Astrocyte of the cerebellum (primary cell): ENCODE measurements at places on chromosomes 2 and 18.

- DNase-seq = no peak
Measured at GRCh38 chr2:62309465-62310091, 113.7 kb downstream of the B3GNT2 start.

DNA sequence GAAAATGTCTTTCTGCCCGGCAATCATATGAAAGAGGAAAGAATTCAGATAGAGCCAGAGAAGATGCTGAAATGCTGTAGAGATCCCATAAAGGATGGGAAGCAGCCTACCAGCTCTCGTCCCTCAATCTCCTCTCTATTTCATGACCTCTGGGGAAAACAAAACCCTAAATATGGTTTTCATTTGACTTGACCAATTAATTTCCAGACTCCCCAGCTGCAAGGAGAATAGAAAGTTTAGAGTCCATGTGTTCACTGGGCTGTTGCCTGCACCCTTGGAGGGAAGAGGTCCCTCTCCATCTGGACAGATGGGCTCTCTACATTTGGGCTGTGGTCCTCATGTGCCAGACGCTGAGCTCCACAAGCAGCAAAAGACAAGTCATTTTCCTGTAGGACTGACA, 40.6 kb downstream of the CAPN13 start:
- no peak for DNase-seq

DNA sequence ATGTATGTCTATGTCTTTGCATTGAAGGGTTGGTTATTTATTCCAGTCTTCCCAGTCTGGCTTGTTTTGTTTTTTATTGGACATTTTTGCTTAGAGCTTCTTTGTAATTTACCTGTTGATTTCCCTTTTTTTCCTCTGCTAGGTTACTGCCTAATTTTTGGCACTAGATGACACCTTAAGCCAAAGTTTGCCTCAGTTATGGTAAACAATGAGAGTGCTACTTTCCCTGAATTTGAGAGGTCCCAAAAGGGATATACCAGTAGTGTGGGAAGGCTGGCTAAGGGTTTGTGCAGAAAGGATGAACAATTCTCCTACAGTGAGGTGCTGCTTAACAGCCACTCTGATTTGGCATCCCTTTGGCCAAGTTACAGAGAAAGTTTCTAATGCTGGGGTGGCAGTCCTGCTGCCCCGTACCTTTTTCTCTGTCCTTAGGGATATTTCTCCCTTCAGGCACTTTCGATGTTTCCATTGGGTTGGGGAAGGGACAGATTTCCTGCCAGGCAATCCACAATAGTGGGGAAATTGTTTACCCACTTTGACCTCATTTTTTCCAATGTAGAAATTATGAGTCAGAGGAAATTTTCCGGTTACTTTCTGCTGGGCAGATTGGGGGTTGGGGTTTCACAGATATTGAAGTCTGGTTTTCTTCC, 354.9 kb downstream of the PTPRM start:
- DNase-seq = peak; percentile 54

GRCh38 chr18:55237660-55238059, 278.4 kb upstream of the CCDC68 start:
- DNase-seq = no peak

GRCh38 chr2:239379641-239380170, 21.1 kb downstream of the HDAC4 start:
- DNase-seq = no peak

GRCh38 chr2:182038576-182038975, 52.9 kb downstream of the PPP1R1C start:
- no peak for DNase-seq

- DNase-seq = no peak
Measured at GRCh38 chr2:215870986-215871385, 142.4 kb downstream of the MREG start.

DNA sequence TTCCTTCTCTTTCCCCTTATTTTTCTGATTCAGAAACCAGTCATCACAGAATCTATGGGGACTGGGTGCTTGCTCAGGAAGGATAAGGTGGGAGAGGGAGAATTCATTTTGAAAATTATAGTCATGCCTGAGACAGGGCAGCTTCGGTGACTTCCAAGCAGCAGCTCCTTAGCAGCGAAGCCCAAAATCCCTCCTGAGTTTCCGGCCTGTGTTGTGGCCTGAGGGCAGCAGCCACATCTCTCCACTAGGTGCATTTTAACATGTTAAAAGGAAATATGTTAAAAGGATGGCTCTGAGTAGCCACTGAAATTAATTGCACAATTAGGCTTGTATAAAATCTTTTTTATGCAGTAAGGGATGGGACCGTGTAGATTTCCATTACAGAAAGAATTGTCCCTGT, 207.0 kb upstream of the RAB12 start:
- DNase-seq = no peak

DNA sequence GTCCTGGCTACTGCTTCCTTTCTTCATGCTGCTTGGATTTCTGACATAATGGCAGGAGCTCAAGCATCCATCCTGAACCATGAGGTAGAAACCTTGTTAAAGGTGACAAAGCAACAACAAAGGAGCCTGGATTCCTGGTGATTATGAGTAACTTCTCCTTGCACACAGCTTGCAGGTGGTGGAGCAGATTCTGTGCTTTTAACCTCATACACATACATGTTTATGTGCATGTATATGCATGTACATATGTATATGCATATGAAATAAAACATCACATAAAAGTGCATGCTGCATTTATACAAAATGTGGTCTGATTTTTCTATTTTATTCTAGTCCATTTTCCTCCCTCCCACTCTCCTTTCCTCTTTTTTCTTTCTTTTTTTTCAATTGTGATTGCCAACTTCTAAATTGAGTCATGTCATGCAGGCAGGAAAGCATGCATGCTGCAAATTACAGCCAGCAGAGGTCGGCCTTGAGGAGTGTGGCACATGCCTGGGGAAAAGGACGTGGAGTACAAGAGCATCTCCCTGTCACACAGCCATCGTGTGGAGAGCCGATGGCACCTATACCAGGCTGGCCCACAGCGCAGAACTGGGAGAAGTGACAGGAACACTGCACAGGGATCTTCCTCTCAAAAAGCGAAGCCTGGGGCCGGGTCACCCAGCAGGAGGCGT, 17.9 kb downstream of the LCT start:
- DNase-seq = no peak

DNA sequence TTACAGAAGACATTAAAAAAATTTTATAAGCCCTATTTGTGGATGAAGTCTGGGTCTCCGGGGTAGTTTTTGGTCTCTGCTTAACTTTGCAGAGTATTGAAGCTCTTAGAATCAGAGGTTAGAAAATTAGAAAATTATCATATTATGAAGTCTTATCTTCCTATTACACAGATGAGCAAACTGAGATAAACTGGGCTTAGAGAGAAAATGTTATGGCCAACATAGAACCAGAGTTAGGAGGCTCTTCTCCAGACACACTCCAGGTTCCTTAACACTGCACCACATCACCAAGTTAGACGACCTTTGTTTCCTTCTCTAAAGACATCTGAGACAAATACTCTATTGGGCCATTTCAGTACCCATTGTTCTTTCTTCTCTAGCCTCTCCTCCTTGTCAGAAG, 36.7 kb upstream of the NEB start:
- DNase-seq = no peak

GRCh38 chr2:109208951-109209335, 79.9 kb downstream of the SH3RF3 start:
- DNase-seq = no peak

GRCh38 chr2:221309892-221310583, 262.1 kb downstream of the EPHA4 start:
- DNase-seq = no peak

- no peak for DNase-seq
Measured at GRCh38 chr2:68018727-68019126, 44.1 kb downstream of the C1D start.
